ENCODE measurements at places on chromosomes 5 and 9.

GRCh38 chr9:35910613-35911359, 1.5 kb downstream of the SPAAR start:
- peak; percentile 64 for DNase-seq

GRCh38 chr5:107783551-107783950, 112.8 kb upstream of the EFNA5 start:
- DNase-seq = no peak

- DNase-seq = no peak
These were observed 75.0 kb upstream of the SLC1A3 start for GRCh38 chr5:36531401-36531800.

GRCh38 chr9:34413231-34413852, 36.6 kb upstream of the MYORG start:
- DNase-seq = peak; percentile 63

GRCh38 chr5:55286411-55286933, 21.0 kb downstream of the DHX29 start:
- peak; percentile 27 for DNase-seq

DNA sequence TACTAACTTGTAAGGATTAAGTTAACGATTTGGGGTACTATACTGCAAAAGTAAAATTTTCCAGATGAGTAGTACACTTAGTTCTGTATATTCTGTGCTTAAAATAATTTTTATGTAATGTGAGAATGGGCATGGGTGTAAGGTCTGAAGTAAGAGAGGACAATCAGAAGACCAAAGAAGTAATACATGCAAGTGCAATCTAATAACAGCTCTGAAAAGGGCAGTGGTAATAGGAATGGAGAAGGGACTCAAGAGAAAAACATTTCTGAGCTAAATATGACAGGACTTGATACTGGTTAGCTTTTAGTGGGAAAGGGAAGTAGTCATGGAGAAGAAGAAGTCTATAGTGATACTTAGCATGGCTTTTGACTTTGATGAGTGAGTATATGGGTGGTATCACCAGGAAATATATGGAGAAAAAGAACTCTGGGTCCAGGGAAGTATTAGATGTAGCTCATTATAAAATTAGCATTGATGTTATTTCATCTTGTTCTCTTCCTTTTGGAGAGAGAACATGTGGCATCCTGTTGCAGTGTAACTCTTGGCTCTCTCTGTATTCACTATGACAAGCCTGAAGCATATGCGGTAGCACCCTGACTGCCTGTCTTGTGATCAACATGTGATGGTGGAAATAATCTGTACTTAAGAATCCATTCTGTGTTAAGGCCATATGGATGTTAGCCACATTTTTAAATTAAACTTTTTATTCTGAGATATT, 60.5 kb downstream of the ERCC6L2 start:
- DNase-seq = no peak

- DNase-seq = no peak
These were observed 35.6 kb downstream of the NFIB start for GRCh38 chr9:14278291-14278721.

- no peak for DNase-seq
These were observed 852 bp downstream of the IL9 start for GRCh38 chr5:135894789-135895188.

GRCh38 chr9:34555500-34555899, 32.7 kb upstream of the ENHO start:
- no peak for DNase-seq

GRCh38 chr5:94024101-94024500, 282.7 kb upstream of the POU5F2 start:
- DNase-seq = no peak

DNA sequence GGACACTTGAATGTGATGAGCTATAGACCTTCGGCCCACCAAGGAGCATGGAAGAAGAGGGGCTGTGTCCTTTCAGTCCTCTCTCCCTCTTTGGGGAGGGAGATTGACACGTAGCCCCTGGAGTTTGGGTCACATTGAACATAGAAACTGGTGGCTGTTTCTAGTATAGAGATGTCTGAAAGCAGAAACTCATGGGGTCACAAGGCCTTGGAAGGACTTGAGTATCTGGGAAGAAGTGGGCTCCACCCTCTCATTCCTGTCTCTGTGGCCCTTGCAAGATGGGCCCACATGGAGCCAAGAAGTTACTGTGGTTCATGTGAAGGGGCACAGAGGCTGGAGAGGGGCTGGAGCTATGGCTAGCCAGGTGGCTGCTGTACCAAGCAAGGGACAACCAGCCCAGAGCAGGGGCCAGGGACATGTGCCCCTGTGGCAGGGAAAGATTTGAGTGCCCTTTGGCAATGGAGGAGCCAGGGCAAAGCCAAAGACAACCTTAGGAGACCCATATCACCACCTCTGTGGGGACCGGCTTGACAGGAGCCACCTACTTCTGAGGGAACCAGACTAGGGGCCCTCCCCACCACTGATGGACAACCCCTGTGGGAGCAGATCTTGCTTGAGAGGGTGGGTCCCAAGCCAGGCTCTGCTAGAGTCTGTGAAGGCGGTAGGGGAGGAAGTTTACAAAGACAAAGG, 12.8 kb upstream of the ANGPTL2 start:
- no peak for DNase-seq

DNA sequence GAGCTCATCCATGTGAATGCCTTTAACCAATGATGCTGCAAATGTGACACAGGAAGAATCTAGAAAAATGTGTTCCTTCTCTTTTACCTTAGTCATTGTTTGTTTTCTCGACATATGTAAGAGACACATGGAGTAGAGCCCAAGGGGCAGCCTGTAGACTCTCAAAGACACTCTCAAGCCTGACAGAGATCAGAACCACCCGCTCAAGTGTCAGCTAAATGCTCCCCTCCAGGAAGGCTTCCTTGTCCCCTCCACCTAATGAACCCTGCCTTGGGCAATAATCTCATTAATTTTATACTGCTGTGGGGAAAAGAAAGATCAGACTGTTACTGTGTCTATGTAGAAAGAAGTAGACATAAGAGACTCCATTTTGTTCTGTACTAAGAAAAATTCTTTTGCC, 157.4 kb downstream of the MUSK start:
- DNase-seq = no peak

- DNase-seq = no peak
These were observed 42.1 kb downstream of the NADK2 start for GRCh38 chr5:36199620-36200019.

- no peak for DNase-seq
These were observed 233.4 kb downstream of the DENND1A start for GRCh38 chr9:123696476-123696875.

GRCh38 chr9:11086561-11086960, 473.8 kb upstream of the PTPRD start:
- no peak for DNase-seq

GRCh38 chr9:110143950-110144545, 63.9 kb downstream of the C9orf152 start:
- peak; percentile 78 for DNase-seq

DNA sequence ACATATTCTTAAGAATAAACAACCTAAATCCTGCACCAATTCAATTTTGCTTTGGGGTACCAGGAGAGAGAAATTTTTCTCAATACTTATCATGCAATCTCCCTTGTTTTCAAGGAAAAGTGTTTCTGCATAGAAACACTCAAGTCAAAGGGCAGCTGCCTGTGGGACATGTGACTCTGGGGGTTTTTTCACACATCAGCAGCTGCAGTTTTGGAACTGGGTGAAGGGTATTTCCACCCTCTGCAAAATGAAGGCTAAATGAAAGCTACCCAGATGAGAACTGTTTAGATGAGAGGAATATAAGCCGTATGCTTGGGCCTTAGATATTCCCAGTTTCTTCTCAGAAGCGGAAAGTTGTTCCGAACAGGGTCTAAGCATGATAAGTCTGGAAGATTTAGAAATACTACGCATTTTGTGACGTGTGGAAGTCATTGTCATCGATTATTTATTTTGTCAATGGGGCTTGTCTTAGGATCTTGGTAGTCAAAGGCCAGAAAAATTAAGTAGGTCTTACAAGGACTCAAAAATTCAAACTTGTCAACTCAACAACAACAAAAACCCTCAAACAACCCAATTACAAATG, 64.3 kb upstream of the BOD1 start:
- DNase-seq = no peak

DNA sequence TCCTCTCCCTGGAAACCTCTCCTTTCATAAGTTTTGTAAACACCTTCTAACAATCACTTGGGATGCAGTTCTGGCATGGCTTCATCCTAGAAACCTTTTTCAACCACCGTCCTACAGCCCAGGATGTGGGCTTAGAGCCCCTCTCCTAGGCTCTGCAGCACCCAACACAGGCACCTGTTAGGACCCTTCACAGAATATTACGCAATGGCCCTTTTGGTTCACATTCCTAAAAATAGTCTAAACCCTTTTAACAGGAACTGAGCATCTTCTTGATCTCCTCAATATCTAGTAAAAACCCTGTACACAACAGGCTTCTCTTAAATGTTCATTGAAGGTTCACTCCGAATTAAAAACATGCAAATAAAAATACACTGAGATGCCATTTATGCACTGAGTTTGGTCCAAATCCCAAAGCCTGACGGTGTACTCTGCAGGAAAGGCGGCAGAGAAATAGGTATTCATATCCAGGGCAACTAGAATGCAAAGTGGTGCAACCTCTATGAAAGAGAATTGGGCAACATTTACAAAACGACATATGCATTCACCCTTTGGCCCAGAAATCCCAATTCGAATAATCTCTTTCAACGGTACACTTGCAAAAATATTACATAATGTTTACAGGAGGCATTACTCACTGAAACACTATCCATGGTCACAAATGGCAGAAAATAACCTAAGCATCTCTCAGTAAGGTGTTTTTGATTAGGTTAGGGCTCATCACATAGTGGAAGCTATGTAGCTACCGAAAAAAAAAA, 169.3 kb downstream of the SEMA5A start:
- DNase-seq = no peak

DNA sequence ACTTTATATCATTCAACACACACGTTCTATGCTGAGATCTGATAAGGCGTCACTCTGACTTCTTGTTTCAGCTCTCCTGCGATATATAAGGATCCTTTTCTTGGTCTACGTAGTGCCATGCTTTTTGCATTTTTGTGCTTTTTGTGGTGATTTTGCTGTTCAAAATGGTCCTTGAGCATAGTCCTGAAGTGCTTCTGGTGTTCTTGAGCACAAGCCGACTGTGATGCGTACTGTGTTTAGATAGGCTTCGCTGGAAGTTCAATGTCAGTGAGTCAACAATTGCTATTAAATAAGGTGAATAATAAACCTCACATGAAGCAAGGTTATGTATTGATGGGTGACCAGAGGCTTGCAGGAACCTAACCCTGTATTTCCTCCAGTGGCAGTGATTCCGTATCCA, 46.8 kb downstream of the ACO1 start:
- peak; percentile 31 for DNase-seq

DNA sequence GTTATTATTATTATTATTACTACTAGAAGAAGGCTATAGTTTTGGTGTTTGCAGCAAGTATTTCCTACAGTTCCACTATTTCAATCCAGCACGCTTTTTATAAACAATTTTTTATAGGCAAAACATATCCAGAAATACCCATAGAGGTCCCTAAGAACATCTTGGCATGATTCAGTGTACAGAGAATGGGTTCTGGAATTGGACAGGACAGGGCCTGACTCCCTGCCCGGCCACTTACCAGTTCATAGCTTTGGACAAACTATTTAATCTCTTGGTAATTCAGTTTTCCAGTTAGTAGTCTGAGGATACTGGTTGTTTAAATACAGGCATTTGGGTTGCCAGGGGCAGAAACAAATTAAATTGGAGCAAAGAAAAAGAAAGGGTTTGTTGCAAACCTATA, 91.2 kb downstream of the PGM5 start:
- DNase-seq = no peak

GRCh38 chr9:23556459-23556858, 269.6 kb downstream of the ELAVL2 start:
- DNase-seq = no peak

- no peak for DNase-seq
These were observed 158.1 kb downstream of the FER start for GRCh38 chr5:108905805-108906204.

GRCh38 chr5:143390941-143391340, 12.5 kb downstream of the NR3C1 start:
- no peak for DNase-seq

DNA sequence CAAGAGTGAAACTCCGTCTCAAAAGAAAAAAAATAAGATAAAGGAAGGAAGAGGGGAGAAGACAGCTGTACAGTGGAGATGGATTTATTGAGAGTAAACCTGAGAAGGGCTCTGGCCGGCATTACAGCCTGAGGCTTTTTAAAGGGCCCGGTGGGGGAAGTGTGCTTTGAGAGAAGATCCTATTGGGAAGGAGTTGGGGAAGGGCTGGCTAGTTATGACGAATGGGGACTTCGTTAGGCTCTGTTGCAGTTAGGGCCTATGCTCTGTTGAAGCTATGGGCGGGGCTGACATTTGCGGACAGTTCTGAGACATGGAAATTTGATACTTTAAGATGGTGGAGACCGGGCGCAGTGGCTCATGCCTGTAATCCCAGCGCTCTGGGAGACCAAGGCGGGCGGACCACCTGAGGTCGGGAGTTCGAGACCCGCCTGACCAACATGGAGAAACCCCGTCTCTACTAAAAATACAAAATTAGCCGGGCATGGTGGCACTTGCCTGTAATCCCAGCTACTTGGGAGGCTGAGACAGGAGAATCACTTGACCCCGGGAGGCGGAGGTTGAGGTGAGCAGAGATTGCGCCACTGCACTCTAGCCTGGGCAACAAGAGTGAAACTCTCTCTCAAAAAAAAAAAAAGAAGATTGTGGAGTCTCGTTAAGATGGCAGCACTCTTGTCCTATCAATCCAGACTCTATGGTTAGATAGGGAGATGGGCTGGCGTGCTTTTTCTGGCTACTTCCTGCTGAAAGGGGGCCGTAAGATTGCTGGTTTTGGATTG, 33.2 kb downstream of the C9orf50 start:
- no peak for DNase-seq

GRCh38 chr5:151097820-151098767, 17.3 kb upstream of the TNIP1 start:
- DNase-seq = no peak

DNA sequence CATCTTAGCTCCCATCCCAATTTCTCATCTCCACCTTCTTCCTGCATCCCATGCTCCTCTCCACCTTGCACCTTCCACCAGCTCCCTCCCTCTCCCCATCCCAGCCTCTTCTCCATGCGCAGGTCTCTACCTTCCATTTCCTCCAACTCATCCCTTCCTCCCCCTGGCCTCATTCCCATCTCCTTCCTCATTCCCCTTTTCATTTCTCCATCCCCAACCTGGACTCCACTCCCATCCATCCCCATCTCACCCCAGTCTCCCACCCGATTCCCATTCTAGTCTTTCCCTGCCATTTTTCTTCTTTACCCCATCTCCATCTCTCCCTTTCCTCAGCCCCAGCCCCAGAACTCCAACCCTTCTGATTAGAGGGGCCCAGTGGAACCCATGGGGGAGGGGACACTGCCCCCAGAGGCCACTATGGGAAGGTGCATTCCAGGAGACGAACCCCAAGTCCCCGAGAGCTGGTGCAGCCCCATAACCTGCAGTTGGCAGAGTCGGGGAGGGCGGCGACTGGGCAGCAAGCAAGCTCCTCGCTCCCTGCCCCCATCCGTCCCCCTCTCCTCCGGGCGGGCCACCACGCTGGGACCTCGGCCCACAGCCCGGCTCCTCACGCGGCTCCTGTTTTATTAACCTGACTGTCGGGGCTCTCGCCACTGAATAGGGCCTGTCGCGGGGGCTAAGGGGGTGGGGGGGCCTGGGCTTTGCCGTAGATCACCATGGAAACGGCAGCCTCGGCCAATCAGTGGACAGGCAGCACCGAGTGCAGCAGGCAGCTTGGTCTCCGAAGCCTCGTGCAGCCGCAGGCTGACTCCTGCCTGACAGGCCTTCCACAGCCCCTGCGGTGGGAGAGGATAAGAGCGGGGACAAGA, 66.7 kb downstream of the PCDH1 start:
- DNase-seq = peak; percentile 40
